ENCODE measurements at places on chromosomes 6 and 20. TPM values are rescaled to one million over a fixed set of nuclear protein-coding genes. Genes with fewer than 3 reads are reported as not detected.
A peak's percentile ranks its signal among the peaks of the same experiment; 100 is the strongest.

The EDN3 gene
- not detected for total RNA-seq

The RCAN2 gene
- 1.3 TPM for total RNA-seq

The PSMF1 gene
- total RNA-seq, result 185 TPM

The GINS1 gene
- total RNA-seq, result 22.4 TPM

GRCh38 chr6:74753883-74754600, 451.8 kb downstream of the COL12A1 start:
- H3K27ac ChIP-seq, result no peak overlapping the region
- no peaks in the 10 kb centered on the region for H3K4me1 ChIP-seq
- no peaks in the 10 kb centered on the region for H3K27me3 ChIP-seq
- H3K36me3 ChIP-seq, result no peaks in the 10 kb centered on the region

DNA sequence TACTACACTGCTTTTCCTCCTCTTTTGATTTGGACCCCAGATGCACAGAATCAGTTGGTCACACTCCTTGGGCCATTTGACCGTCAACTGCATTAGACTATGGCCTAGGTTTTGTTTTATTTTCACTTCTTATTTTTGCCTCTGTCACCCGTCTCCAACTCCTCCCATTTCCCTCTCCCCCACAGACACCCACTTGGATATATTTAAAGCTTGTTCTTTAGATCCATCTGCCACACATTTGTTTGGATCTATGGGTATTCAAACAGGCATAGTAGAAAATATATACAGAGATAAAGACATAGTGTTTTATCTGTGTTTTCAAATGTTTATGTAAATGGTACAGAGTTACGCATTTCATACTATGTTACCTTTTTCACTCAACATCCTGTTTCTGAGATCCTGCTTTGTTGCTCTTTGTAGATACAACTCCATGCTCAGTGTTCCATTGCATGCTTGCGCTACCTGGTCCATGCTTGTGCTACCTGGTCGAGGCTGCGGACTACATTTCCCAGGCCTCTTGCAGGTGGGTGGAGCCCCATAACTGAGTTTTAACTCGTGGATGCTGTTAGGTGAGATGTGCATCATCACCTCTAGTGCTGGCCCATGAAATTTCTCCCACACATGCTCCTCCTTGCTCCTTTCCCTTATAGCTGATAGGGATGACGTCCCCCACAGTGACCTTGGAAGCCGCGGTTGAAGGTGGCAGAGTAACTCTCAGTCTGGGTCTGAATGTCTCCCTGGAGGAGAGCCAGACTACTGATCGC, 11.5 kb upstream of the PREX1 start:
- no peak overlapping the region for H3K27ac ChIP-seq
- no peaks in the 10 kb centered on the region for H3K4me1 ChIP-seq
- H3K4me3 ChIP-seq, result no peak overlapping the region
- no peaks in the 10 kb centered on the region for H3K27me3 ChIP-seq
- no peak for DNase-seq

- H3K4me1 ChIP-seq, result no peaks in the 10 kb centered on the region
- H3K27ac ChIP-seq, result no peak overlapping the region
- H3K27me3 ChIP-seq, result peaks cover 6% of the 10 kb centered on the region
- H3K4me3 ChIP-seq, result no peak overlapping the region
Observed at GRCh38 chr6:105500693-105501092, 97.8 kb upstream of the PREP start.

DNA sequence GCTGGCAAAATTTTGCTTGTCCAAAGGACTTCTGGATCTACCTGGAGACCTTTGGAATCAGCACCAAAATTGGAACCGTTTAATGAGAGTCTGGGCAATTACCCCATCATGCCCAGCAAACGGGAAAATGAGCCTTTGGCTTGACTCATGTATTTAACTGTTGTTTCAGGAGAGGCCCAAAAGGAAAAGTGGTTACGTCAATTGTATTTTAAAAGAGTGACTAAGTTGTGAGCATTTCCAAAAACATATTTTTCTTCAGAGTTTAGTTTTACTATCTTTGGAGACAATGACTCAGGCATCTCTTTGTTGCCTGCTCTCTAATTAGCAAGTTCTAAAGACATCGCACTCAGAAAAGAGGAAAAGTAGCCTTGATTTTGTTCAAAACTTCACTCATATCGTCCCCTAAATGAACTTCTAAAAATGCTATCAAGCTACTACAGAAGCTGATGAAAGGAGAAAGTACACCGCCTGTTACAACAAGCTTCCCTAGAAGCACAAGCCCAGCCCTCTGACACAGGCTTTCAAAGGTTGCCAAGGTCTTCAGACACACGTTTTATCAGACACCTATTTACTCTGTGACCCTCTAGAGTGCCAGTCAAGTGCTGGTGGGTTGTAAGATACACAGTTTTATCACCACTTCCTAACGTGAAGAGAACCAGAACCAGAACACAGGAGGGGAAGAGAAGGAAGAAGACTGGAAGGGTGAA, 146.2 kb downstream of the TBX18 start:
- H3K27me3 ChIP-seq, result no peaks in the 10 kb centered on the region
- H3K4me1 ChIP-seq, result no peaks in the 10 kb centered on the region
- no peak overlapping the region for H3K27ac ChIP-seq
- H3K4me3 ChIP-seq, result no peak overlapping the region

DNA sequence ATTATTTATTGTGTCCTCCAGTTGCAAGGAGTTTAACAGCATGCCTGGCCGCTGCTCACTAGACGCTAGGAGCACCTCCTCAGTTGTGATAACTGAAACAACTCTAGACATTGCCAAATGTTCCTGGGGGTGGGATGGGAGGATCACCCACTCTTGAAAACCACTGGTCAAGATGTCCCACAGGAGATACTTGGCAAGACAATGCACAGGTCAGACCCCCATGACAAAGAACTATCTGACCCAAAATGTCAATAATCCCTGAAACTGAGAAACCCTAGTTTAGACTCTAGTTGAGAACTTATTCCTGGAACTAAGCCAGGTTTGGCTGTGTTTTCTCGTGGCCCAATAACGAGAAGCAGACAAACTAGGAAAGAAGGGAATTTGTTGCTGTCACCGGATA, 9.5 kb upstream of the FKBPL start:
- no peak overlapping the region for H3K4me3 ChIP-seq
- DNase-seq, result no peak
- no peaks in the 10 kb centered on the region for H3K27me3 ChIP-seq
- H3K4me1 ChIP-seq, result no peaks in the 10 kb centered on the region

- no peaks in the 10 kb centered on the region for H3K27me3 ChIP-seq
- no peak for DNase-seq
- no peak overlapping the region for H3K27ac ChIP-seq
Observed at GRCh38 chr6:118367314-118367713, 180.8 kb upstream of the PLN start.

DNA sequence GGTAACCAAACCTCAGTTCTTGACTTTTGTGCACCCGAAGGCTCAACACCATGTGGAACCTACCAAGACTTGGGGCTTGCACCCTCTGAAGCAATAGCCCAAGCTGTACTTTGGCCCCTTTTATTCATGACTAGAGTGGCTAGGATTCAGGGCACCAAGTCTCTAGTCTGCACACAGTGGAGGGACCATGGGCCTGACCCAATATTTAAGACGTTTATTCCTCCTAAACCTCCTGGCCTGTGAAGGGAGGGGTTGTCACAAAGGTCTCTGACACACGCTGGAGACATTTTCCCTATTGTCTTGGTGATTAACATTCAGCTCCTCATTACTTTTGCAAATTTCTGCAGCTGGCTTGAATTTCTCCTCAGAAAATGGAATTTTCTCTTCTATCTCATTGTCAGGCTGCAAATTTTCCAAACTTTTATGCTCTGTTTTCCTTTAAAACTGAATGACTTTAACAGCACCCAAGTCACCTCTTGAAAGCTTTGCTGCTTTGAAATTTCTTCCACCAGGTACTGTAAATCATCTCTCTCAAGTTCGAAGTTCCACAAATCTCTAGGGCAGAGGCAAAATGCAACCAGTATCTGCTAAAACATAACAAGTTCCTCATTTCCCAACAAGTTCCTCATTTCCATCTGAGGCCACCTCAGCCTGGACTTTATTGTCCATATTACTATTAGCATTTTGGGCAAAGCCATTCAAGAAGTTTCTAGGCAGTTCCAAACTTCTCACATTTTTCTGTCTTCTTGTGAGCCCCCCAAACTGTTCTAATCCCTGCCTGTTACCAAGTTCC, 481.4 kb upstream of the BTBD3 start:
- H3K36me3 ChIP-seq, result peaks cover 5% of the 10 kb centered on the region
- H3K27me3 ChIP-seq, result no peaks in the 10 kb centered on the region
- DNase-seq, result no peak

- H3K27ac ChIP-seq, result no peak overlapping the region
- H3K4me1 ChIP-seq, result peaks cover 18% of the 10 kb centered on the region
- DNase-seq, result peak; percentile 51
- H3K27me3 ChIP-seq, result peaks cover 31% of the 10 kb centered on the region
- peak overlapping the region; percentile 72 for H3K4me3 ChIP-seq
Observed at GRCh38 chr6:7261032-7261841, 51.8 kb downstream of the SSR1 start.

DNA sequence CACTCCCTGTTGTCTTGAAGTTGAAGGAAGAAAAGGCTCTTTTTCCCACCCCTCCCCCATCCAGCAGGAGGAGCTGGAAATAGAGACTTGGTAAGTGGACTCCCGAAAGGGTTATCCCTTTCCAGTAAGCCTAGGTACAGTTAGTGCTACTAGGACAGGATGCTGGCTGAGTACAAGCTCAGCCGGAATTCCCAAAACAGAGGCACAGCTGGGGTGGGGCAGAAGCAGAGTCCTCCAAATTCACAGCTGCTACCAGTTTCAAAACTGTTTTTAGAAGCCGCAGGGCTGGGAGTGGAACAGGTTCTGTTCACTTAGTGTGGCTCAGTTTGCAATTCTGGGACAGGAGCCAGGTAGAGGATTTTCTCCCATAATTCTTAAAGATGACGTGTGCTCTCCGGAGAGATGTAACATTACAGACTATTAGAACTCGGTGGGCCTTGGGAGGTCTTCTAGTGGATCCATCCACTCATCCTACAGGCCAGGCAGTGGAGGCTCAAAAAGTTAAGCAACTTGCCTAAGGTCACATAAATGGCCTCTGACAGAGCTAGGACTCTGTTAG, 19.0 kb upstream of the UTRN start:
- no peak overlapping the region for H3K4me3 ChIP-seq
- no peaks in the 10 kb centered on the region for H3K4me1 ChIP-seq
- no peaks in the 10 kb centered on the region for H3K27me3 ChIP-seq
- no peaks in the 10 kb centered on the region for H3K36me3 ChIP-seq

DNA sequence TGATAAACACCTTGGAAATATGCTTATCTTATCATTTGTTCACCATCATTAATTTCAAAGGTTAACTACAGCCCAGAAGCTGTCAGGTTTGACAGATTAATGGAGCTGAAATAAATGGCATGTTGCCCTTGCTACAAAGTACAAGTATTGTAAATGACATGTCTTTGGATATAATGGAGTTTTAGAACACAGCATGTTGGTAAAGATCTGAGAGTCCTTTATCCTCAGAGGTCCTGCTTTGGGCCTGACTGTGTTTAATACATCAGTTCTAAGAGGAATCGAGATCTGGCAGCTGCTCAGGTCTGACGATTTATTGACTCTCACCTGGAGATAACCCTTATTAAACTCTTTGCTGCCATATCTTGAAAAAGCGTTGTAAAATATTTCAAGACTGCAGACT, 222.7 kb upstream of the OPRM1 start:
- H3K36me3 ChIP-seq, result no peaks in the 10 kb centered on the region
- no peak overlapping the region for H3K27ac ChIP-seq
- H3K27me3 ChIP-seq, result peaks cover 5% of the 10 kb centered on the region
- no peak for DNase-seq

DNA sequence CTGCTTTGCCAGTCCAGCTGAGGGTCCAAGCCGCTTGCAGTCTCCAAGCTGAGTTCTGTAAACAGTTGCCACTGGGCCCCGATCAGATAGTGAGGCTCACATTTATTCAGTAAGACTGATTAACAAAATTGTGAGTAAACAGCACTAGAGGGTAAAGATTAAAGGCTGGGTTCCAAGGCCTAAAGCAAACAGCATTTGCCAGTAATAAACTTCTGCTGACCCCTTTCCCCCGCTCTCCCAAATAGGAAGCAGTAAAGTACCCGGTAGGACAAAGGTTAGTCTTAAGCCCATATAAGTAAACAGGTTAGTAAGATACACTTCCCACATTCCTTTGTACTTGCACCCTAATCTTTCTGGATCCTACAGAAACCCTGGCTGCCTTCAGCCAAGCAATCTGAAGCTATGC, 181.8 kb downstream of the MEI4 start:
- no peak overlapping the region for H3K4me3 ChIP-seq
- no peaks in the 10 kb centered on the region for H3K36me3 ChIP-seq
- DNase-seq, result no peak
- no peaks in the 10 kb centered on the region for H3K4me1 ChIP-seq

- no peaks in the 10 kb centered on the region for H3K36me3 ChIP-seq
- H3K27me3 ChIP-seq, result peaks cover 5% of the 10 kb centered on the region
- H3K4me1 ChIP-seq, result no peaks in the 10 kb centered on the region
- DNase-seq, result no peak
- H3K27ac ChIP-seq, result no peak overlapping the region
Observed at GRCh38 chr20:43560974-43561373, 2.1 kb downstream of the SGK2 start.

DNA sequence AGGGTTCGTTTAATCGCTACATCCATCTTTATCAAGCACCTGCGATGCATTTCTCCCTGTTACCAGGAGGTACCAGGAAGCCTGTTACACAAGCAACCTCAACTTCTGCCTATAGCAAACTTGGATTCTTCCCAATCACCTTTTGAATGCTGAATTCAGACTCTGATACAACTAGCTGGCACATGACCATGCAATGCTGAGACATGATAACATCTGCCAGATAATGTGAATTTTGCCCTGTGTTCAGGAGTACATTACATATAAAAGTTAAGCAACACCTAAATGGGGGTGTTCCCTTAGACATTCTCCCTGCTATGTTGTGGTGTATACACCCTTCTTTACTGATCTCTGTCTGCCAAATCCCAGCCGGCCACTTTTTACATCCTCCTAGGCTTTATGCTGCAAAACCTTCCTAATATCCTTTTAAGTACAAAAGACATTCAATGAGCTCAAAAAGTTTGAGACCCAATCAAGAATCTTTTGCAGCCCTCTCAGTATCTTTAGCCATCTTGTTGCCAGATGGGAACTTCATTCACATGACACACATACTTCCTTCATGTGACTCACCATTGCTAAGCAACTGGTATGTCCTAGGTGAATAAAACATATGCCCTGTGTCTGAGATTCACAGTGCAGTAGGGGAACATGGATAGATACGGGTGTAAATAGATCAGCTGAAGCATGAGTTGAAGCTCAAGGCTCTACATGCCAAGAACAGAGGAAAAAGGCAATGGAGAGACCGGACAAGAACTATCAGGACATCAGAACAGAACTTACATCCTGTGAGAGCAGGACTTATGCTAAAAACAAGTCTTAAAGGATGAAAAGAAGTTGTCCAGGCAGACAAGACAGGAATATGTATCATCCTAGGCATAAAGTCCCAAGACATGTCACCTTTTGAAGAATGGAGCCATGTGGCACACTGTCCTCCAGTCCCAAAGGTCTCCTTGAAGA, 84.3 kb downstream of the ZHX3 start:
- no peak for DNase-seq
- no peaks in the 10 kb centered on the region for H3K27me3 ChIP-seq
- no peak overlapping the region for H3K4me3 ChIP-seq
- H3K4me1 ChIP-seq, result peaks cover 20% of the 10 kb centered on the region

- peaks cover 16% of the 10 kb centered on the region for H3K4me1 ChIP-seq
- H3K36me3 ChIP-seq, result peaks cover 1% of the 10 kb centered on the region
- H3K27me3 ChIP-seq, result peaks cover 7% of the 10 kb centered on the region
- H3K4me3 ChIP-seq, result no peak overlapping the region
- H3K27ac ChIP-seq, result no peak overlapping the region
- DNase-seq, result no peak
Observed at GRCh38 chr6:44651604-44652003, 264.1 kb downstream of the CDC5L start.

Measured in activated T-cell treated with anti-CD3 and anti-CD28 coated beads, Interleukin-2, amount 50 U/mL, for 72 hours (primary cell).